ENCODE measurements at places on chromosomes 16 and 17.

GRCh38 chr17:47199627-47200324 is 9.4 kb upstream of the MYL4 start:
- DNase-seq: no peak

- peak; percentile 71 for DNase-seq
Observed at GRCh38 chr17:64025732-64026294, 5.4 kb upstream of the ICAM2 start.

GRCh38 chr17:56653877-56654276 is 60.4 kb downstream of the NOG start:
- DNase-seq: peak; percentile 54

DNA sequence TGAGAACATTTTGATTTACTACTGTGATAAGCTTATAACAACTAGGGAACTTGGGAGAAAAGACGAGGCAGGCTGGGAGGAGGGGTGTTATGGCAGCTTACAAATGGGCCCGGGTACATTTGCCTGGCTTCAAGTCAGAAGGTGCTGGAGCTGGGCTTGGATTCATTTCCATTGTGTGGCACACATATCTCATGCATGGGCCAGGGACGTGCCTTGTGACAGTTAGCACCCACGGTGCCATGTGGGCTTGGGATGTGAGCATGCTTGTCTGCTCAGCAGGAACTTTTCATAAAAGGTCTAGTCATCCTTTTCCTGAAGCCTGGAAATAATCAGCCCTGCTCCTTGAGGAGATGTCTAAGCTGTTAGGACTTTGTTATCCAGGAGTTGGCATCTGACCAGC is 572.2 kb downstream of the CDH13 start:
- no peak for DNase-seq

DNA sequence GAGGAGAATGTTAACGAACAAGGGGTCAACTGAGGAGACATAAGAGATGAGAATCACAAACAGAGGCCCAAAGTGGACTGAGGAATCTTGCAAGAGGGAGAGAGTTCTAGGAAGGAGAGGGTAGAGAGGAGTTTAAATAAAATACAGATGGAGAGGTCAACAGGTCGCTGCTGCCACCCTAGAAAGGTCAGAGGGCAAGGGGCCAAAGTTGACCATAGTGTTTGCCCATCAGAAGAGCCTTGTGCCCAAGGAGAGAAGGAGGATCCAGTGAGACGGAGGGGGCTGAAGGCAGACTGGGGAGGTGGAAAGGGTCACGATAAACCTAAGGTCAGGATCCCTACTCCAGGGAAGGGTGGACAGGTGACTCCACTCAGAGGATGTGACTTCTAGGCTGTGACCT is 6.9 kb upstream of the ITGA3 start:
- DNase-seq: no peak

DNA sequence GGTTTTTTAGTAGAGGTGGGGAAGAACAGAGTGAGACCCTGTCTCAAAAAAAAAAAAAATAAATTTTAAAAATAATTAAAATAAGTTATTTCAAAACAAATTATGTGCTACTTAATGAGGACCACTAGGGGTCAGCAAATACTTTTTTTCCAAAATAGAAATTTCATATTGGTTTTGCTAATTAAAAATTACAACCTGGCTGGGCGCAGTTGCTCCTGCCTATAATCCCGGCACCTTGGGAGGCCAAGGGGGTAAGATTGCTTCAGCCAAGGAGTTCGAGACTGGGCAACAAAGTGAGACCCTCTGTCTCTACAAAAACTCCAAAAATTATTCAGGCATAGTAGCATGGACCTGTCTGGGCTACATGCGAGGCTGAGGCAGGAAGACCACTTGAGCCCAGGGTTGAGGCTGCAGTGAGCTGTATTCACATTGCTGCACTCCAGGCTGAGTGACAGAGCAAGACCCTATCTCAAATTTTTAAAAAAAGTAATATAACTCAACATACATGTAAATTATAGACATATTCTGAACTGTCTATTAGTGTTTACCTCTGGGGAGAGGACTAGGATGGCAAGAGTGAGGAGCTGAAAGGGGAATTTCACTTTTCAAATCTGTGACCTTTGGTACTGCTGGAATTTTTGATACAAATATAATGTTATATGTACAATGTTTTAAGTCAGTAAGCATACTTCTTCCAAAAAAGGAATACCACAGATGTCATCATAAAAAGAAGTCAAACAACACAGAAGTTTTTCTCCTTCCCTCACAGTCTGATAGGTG is 8.1 kb downstream of the MEIOB start:
- no peak for DNase-seq

- no peak for DNase-seq
Observed at GRCh38 chr16:17829811-17830210, 359.1 kb upstream of the XYLT1 start.

DNA sequence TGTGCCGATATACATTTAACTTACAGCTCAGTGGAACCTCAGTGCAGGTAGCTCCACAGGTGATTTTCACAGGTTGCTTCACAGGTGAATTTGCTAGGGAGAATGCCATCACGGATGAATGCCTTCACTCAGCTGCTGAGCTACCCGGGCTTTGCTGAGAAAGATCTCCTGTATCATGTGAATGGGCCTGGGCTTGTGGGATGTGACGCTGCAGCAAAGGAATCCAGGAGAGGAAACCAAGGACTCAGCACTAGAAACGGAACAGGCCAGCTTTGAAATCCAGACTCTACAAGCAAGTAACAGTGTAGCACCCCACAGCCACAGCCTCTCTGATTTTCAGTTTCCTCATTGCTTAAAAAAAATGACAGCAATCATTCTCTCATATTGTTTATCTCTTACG is 271.4 kb upstream of the MAF start:
- DNase-seq: no peak

- DNase-seq: no peak
Observed at GRCh38 chr17:30112794-30113193, 3.8 kb upstream of the NSRP1 start.

DNA sequence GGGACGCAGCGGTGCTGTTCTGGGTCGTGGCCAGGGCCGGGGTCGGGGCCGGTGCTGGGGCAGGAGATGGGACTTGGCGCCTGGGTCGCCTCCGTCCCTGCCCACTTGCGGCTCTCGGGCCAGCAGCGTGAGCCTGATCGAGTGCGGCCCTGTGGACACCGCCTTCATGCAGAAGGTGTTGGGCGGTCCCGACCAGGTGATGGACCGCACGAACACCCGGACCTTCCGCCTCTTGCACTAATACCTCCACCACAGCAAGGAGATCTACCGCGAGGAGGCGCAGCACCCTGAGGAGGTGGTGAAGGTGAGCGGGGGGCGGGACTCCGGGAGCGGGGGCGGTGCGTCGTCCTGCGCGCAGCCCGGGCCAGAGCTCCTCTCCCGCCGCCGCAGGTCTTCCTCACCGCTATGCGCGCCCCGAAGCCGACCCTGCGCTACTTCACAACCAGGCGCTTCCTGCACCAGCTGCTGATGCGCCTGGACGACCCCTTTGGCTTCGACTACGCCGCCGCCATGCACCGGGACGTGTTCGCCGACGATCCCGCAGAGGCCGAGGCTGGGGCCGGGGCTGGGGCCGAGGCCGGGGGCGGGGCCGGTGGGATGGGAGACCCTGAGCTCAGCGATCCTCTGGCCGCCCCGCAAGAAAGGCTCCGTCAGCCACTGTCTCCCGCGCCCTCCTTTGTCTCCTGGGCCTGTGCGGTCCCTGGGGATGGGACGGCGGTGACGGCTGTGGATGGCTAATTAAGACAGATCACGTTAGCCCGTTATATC is 4.5 kb upstream of the HSD17B1 start:
- no peak for DNase-seq

All from NCI-H226 (cell line).